ENCODE measurements at places on chromosomes 13 and 19.

DNA sequence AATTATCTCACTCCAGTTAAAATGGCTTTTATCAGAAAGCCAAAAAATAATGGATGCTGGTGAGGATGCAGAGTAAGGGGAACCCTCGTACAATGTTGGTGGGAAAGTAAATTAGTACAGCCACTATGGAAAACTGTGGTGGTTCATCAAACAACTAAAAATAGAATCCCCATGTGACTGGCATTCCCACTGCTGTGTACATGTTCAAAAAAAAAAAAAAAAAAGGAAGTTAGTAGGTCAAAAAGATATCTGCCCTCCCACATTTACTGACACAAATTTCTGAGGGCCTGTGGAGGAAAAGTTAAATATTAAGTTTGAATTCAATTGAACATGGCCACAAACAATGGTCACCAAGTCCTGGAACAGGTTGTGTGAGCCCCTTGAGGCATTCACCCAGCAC is 9.8 kb upstream of the ZSCAN5A start:
- no peak for DNase-seq

- DNase-seq: no peak
Measured at GRCh38 chr13:48804821-48805601, 151.3 kb downstream of the CYSLTR2 start.

GRCh38 chr19:47322058-47322457 is 9.9 kb upstream of the C5AR2 start:
- no peak for DNase-seq

DNA sequence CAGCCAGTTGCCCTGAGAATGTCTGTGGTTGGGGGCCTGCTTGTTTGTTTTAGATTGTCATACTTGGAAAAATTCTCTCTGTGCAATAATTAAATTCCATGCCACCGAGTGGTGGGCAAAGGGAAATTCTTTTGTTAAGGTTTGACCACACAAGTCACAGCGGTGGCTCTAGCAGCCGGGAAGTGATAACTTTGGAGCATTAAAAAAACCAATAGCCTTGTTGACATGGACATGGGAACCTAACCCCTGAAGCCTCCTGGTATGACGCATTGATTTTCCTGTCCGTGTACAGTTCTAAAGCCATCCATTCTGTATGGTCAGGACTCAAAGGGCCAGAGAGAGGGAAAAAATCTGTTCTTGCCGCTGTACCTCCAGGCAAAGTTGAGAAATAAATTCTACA is 384.9 kb upstream of the ZNF507 start:
- no peak for DNase-seq

GRCh38 chr19:10453852-10454251 is 33.5 kb downstream of the PDE4A start:
- DNase-seq: no peak

GRCh38 chr13:114315074-114315785 is 927 bp downstream of the CHAMP1 start:
- DNase-seq: no peak

- DNase-seq: peak; percentile 97
Measured at GRCh38 chr13:112606109-112607001, 18.4 kb upstream of the TUBGCP3 start.

DNA sequence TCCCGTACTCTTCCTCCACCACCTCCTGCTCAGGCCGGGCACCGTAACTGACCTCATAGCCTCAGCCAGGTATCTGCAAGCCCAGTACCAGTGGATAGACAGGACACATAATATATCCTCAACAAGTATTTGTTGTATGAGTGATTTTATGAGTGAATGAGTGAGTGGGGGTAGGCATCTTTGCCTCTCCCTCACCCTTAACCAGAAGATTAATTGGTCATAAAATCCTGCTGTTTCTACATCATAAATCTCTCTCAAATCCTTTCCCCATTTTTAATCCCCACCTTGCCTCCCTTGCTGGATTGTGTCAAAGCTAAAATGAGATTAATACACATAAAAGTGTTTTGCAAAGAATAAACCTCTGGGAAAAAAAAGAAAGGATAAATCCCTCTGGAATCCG is 44.4 kb upstream of the HMGB1 start:
- DNase-seq: no peak

DNA sequence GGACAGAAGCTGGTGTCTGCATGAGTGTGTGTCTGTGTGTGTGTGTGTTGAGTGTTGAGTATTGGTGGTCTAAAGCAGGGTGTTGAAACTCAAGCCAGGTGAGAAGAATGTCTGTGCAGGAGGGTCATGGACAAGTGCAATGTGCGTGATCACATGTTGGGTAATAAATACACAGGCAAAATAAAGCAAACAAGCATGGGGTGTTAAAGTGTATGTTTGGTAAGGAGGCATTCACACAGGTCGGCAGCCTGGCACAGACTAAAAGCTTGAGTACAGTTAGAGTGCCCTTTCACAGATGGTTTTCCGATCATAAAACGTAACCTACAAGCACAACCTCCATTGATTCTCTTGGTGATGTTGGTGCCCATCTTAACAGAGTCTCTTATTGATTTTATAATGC is 476.9 kb upstream of the KLHL1 start:
- no peak for DNase-seq

DNA sequence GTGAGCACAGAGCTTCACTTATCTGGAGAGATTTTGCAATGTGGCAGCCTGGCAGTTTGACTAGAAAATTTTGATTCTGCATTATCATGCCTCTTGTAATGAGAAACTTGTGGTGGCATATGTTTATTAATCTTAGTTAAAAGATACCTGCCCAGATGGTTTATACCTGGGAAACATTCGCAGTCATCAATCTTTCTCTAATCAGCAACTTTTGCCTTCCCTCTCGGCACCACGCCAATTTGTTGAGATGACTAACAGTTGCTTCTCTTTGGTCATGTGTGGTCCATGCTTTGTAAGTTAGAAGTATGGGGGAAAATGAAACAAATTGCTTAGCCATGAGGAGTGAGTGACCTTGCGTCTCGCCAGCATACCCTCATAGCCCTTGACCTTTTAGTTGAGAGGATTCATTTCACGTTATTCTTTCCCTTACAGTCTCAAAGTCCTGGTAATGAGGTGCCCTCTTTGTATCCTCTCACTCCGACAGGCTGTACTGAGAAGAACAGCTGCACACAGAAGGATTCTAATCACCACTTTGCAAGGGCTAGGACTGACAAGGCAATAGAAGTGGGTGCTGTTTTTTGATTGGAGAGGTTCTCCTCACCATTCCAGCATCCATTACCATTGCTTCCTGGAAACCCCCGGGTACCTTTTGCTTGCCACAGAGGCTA is 201.4 kb downstream of the OXGR1 start:
- no peak for DNase-seq

DNA sequence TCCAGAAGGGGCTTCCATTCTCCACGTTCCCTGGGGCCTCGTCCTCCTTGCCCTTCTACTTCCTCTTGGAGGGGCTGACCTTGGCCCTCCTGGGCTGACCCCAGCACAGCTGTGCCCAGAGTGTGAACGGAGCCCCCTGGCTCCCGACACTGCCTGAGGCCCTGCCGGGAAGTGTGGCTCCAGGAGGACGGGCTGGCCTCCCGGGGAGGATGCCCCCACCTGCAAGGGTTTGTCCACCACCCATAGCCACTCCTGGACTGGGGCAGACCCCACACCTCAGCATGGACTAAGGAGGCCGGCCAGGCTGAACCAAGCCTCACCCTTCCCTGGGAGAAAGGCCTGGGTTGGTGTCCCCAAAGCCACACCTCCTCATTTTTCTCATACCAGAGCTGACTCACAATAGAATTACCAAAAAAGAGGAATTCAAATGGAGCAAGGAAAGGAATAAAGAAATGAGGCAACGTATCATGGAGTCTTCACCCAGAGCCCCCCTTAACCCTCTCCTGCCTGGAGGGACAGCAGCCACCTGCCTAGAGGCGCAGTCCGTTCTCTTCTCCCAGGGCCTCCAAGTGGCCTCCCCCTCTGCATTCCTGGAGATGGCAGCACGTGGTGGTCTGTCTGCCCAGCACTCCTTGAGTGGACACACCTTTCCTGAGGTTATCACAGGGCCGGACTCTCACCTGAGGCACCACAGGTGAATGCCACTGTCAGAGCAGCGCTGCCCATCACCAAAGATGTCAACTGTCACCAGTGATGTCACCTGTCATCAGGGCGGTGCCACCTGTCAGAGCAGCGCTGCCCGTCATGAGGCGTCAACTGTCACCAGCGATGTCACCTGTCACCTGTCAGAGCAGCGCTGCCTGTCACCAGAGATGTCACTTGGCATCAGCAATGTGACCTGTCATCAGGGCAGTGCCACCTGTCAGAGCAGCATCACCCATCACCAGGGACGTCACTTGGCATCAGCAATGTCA is 3.1 kb upstream of the C13orf46 start:
- DNase-seq: no peak

DNA sequence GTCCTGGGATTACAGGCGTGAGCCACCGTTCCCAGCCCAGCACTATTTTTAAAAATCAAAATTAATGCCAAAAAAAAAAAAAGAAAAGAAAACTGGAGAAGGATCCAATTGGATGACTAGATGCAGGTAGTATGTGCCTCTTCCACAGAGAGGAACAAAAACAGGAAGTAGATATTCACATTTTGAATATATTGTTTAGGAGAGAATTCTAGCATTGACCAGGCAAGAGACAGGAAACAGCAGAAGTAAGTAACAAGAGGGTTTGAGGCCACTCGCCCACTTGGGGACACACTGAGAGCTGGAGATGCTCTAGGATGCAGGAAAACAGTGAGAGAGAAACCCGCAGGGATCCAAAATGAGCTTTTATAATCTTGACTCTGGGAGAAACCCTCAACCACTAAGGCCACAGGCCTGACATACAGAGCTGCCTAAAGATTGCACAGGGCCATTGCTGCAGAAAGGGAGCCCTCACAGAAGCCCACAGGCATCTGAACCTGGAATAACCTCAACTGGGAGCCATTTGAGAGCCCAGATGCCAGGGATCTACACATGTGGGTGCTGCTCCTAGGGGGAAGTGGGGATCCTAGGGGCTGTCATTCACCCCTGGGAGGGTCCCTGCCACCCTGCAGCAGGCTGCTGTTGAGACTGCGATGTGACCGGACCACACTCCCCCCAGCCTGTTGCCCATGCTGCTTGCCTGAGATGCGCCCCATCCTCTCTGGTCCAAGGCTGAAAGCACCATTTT is 28.2 kb downstream of the IGFL2 start:
- no peak for DNase-seq

- no peak for DNase-seq
Measured at GRCh38 chr19:36750066-36750691, 22.4 kb downstream of the ZNF850 start.

DNA sequence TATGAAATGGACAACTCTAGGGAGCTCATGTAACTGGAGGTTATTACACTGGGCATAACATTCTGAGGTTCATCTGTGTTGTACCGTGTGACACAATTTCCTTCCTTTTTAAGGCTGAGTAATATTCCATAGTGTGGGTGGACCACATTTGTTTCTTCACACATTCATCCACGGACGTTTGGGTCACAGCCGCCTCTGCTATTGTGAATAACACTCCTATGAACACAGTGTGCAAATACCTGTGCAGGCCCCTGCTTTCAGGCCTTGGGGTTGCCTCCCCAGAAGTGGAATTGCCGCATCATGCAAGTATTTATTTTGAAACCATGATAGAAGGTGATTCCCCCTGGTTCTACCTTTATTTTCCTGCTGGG is 63.4 kb upstream of the MCF2L start:
- no peak for DNase-seq

- DNase-seq: no peak
Measured at GRCh38 chr19:39647918-39648317, 7.8 kb upstream of the LGALS16 start.

DNA sequence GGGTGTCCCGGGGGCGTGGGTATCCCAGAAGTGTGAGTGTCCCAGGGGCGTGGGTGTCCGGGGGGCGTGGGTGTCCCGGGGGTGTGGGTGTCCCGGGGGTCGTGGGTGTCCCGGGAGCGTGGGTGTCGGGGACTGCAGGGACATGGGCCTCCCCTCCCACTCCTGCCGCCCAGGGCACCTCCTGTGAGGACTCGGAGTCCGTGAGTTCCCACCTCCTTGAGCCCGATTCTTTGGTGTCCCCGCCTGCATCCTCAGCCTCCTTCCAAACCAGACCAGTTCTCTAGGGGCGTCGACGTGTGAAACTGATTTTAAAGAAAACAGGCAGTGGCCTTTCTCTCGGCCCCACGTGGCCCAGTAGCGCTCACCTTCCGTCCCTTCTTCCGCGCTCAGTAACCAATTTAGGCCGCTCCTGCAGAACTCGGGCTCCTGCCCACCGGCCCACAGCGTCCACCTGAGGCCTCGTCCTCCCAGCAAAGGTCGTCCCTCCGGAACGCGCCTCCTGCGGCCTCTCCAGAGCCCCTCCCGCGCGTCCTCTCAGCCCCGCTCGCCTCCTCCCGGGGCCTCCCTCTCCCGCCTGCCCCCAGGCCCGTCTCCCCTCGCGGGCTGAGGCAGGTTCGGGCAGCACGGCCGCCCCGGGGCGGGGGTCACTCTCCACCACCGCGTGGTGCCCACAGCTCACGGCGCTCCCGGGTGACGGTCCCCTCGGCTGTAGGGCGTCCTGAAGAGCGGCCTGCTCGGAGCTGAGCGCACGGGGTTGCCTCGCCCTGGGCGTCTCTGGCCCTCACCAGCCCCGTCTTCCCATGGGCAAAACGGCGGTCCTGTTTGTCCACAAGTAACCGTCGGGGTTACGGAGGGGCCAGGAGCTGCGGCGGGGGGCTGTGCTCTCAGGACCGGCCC is 3.8 kb downstream of the F7 start:
- DNase-seq: no peak

GRCh38 chr19:34512254-34512822 is 30.8 kb downstream of the WTIP start:
- no peak for DNase-seq

DNA sequence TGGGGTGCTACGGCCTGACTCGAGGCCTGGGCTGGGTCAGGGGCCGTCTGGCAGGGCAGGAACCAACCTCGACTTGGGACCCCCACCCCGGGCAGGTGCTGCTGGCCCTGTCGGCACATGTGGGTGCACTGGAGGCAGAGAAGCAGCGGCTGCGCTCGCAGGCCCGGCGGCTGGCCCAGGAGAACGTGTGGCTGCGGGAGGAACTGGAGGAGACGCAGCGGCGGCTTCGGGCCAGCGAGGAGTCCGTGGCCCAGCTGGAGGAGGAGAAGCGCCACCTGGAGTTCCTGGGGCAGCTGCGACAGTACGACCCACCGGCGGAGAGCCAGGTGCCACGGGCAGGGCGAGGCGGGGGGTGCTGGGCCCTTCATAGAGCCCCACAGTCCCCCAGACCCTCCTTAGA is 5.9 kb downstream of the KLC3 start:
- no peak for DNase-seq

GRCh38 chr13:49635599-49636433 is 7.5 kb downstream of the ARL11 start:
- no peak for DNase-seq

- no peak for DNase-seq
Measured at GRCh38 chr13:44822291-44822690, 167.0 kb downstream of the NUFIP1 start.

- no peak for DNase-seq
Measured at GRCh38 chr13:105446197-105446596, 1089.3 kb downstream of the EFNB2 start.

DNA sequence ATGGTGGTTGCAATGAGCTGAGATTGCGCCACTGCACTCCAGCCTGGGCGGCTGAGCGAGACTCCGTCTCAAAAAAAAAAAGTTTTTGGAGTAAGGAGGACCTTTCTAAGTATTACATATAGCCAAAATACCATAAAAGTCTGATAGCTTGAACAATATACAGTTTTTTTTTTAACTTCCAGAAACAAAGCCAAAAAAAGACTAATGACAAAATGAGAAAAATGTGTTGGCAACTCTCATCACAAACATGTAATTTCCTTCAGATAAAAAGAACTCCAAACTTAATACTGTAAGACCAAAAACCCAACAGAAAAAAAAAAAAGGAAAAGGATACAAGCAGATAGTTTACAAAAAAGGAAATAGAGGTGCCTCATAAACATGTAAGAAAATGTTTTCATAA is 68.2 kb upstream of the MED4 start:
- no peak for DNase-seq

GRCh38 chr19:33291623-33292534 is 10.5 kb downstream of the CEBPA start:
- no peak for DNase-seq
